Activated CD4-positive, alpha-beta T cell treated with anti-CD3 and anti-CD28 coated beads, Interleukin-2, amount 10 ng/mL, durations not matched to agents 24 days and 14 days (primary cell): ENCODE measurements at places on chromosomes 6 and 20. TPM values are rescaled to one million over a fixed set of nuclear protein-coding genes. Genes with fewer than 3 reads are reported as not detected.

GRCh38 chr6:160042014-160042773 is 73.3 kb downstream of the IGF2R start:
- peaks cover 70% of the 10 kb centered on the region for H3K36me3 ChIP-seq
- no peaks in the 10 kb centered on the region for H3K27me3 ChIP-seq
- peaks cover 26% of the 10 kb centered on the region for H3K4me1 ChIP-seq
- no peak overlapping the region for H3K4me3 ChIP-seq
- DNase-seq: no peak

HMGCLL1 gene
- total RNA-seq: not detected in 2 replicates

- H3K36me3 ChIP-seq: no peaks in the 10 kb centered on the region
- DNase-seq: no peak
- no peak overlapping the region for H3K4me3 ChIP-seq
- peaks cover 1% of the 10 kb centered on the region for H3K27me3 ChIP-seq
- H3K27ac ChIP-seq: no peak overlapping the region
Measured at GRCh38 chr6:30845183-30845582, 39.1 kb upstream of the DDR1 start.

KIF6 gene
- total RNA-seq: 0.17 and 0.33 TPM in 2 replicates

- H3K27me3 ChIP-seq: no peaks in the 10 kb centered on the region
- no peak overlapping the region for H3K4me3 ChIP-seq
- peaks cover 15% of the 10 kb centered on the region for H3K36me3 ChIP-seq
- DNase-seq: no peak
- no peak overlapping the region for H3K27ac ChIP-seq
Measured at GRCh38 chr6:111414373-111414772, 68.6 kb downstream of the REV3L start.

- peaks cover 3% of the 10 kb centered on the region for H3K27me3 ChIP-seq
- peak overlapping the region; percentile 100 for H3K27ac ChIP-seq
Measured at GRCh38 chr6:117602899-117603588, 733 bp upstream of the GOPC start.

DNA sequence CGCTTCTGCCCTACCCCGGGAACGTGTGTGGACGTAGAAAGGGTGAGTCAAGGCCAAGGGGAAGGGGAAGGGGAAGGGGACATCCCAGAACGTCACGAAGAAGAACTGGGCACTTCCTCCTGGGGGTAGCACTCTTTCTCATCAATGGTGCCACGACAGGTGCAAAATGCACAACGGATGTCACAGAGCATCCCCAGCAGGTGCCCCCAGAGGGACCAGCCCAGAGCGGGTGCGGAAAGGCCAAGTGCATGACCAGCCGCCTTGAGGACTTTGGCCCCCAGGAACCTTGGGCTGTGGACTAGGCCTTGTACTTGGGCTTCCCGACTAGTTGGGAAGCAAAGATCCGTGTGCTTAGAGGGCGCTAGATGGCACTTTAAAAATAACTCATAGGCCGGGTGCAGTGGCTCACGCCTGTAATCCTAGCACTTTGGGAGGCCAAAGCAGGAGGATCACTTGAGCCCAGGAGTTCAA is 12.1 kb upstream of the SRC start:
- H3K27me3 ChIP-seq: peaks cover 2% of the 10 kb centered on the region
- no peak overlapping the region for H3K4me3 ChIP-seq
- H3K27ac ChIP-seq: no peak overlapping the region
- no peaks in the 10 kb centered on the region for H3K36me3 ChIP-seq
- peaks cover 18% of the 10 kb centered on the region for H3K4me1 ChIP-seq
- DNase-seq: no peak

PLG gene
- 0.40 TPM in 1 of 2 replicates, not detected in the other for total RNA-seq

MAP3K5 gene
- 8.7 and 8.8 TPM in 2 replicates for total RNA-seq

GRCh38 chr6:132202574-132202973 is 198.7 kb downstream of the MOXD1 start:
- no peak for DNase-seq
- no peaks in the 10 kb centered on the region for H3K36me3 ChIP-seq
- H3K4me1 ChIP-seq: no peaks in the 10 kb centered on the region

DNA sequence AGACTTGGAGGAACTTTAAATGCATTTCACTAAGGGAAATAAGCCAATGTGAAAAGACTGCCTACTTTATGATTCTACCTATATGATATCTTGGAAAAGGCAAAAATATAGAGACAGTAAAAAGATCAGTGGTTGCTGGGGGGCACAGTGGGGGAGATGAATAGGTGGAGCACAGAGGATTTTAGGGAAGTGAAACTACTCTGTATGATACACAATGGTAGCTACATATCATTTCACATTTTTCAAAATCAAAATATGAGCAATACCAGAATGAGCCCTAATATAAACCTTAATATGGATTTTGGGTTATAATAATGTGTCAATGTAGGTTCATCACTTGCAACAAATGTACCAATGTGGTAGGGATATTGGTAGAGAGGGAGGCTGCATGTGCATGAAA is 161.4 kb upstream of the HTR1E start:
- no peaks in the 10 kb centered on the region for H3K36me3 ChIP-seq
- H3K4me1 ChIP-seq: no peaks in the 10 kb centered on the region
- no peak for DNase-seq
- no peak overlapping the region for H3K4me3 ChIP-seq
- H3K27ac ChIP-seq: no peak overlapping the region
- no peaks in the 10 kb centered on the region for H3K27me3 ChIP-seq

- H3K27ac ChIP-seq: no peak overlapping the region
- no peak for DNase-seq
- peaks cover 3% of the 10 kb centered on the region for H3K27me3 ChIP-seq
Measured at GRCh38 chr6:52573295-52573694, 3.6 kb downstream of the TRAM2 start.

SLC17A3 gene
- 0.58 and 0.99 TPM in 2 replicates for total RNA-seq

DNA sequence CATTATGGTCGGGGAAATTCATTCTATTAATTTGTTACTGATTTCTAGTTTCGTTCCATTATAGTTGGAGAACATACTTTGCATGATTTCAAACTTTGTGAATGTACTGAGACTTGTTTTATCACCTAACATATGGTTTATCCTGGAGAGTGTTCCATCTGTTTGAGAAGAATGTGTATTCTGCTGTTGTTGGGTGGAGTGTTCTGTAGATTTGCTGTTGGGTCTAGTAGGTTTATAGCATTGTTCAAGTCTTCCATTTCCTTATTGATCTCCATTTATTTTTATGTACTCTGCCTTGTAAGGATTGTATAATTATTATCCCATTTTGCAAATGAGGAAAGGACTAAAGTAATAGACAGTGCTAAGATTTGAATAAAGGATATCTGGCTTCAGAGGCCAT is 85.4 kb downstream of the RREB1 start:
- no peak overlapping the region for H3K4me3 ChIP-seq
- H3K27me3 ChIP-seq: no peaks in the 10 kb centered on the region
- H3K36me3 ChIP-seq: peaks cover 57% of the 10 kb centered on the region

DNA sequence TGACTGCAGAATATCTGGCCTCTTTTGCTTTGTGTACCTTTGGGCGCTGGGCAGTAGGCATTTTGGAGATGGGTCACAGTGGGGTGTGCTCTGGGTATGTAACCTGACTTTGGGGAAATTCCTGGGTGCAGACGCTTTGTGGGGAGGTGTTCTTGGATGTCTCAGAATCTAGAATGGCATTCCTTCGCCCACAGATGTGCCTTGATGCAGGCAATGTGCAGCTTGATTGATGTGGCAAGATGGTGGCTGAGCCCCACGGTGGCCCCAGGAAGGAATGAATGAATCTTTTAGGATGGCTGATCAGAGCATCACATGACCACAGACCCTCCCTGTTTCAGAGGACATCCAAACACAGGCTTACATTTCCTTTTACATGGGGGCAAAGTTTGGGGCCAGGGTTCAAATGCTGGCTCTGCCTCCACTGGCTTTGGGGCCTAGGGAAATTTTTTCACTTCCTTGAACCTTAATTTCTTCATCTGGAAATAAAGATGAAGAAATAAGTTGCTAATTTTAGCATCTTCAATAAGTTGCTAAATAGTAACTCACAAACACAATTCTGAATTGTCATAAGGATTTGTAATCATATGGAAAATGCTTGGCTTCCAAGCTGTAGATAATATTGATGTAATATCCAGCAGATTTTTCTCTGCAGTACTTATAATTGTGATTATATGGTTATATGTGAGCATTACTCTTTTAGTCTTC is 5.6 kb downstream of the PPP1R16B start:
- peaks cover 70% of the 10 kb centered on the region for H3K36me3 ChIP-seq
- DNase-seq: no peak
- H3K27ac ChIP-seq: peak overlapping the region; percentile 75
- H3K4me1 ChIP-seq: peaks cover 62% of the 10 kb centered on the region

GRCh38 chr6:119980802-119981201 is 631.2 kb upstream of the MAN1A1 start:
- no peak for DNase-seq
- H3K4me1 ChIP-seq: no peaks in the 10 kb centered on the region
- H3K36me3 ChIP-seq: no peaks in the 10 kb centered on the region

SLC12A5 gene
- not detected in 2 replicates for total RNA-seq

DNA sequence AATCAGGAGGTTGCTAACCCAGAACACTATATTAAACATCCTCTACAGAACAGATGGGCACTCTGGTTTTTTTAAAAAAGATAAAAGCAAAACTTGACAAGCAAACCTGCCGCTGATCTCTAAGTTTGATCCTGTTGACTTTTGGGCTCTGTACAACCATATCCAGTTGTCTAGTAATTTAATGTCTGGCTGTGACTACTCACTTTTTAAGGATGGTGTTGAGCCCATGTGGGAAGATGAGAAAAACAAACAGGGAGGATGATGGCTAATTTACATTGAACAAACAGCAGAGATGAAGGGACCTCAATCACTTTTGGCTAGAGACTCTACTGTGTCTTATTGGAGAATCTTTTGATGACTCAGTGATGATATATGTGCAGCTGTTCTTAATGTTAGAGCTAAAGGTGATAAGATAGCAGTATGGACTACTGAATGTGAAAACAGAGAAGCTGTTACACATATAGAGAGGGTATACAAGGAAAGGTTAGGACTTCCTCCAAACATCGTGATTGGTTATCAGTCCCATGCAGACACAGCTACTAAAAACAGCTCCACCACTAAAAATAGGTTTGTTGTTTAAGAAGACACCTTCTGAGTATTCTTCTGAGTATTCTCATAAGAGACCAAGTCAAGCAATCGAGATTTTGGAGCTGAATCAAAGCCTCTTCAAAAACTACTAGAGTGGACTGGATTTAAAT is 201.2 kb upstream of the SHLD1 start:
- peaks cover 50% of the 10 kb centered on the region for H3K36me3 ChIP-seq
- H3K27ac ChIP-seq: peak overlapping the region; percentile 6
- no peaks in the 10 kb centered on the region for H3K27me3 ChIP-seq
- H3K4me3 ChIP-seq: no peak overlapping the region
- H3K4me1 ChIP-seq: peaks cover 16% of the 10 kb centered on the region

- H3K27me3 ChIP-seq: peaks cover 2% of the 10 kb centered on the region
- H3K4me1 ChIP-seq: no peaks in the 10 kb centered on the region
- H3K36me3 ChIP-seq: no peaks in the 10 kb centered on the region
- DNase-seq: peak; percentile 19
Measured at GRCh38 chr6:131858765-131859415, 51.1 kb downstream of the ENPP1 start.

AHI1 gene
- total RNA-seq: 155 and 160 TPM in 2 replicates

DEFB132 gene
- total RNA-seq: not detected in 2 replicates

DNA sequence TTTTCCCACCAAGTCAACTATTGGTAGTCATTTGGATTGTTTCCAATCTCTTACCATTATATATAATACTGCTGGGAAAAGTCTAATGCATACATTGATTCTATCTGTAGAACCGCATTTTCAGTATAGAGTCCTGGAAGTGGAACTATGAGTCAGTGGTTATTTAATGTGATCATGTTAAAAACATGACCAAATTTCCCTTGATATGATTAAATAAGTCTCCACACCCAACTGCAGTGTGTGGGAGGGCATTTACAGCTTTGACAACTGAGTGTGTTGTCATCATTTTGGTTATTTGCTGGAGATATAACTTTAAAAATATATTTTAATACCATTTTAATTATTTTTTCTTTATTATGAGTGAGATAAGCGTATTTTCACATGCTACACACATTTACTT is 1027.6 kb downstream of the EYS start:
- H3K4me3 ChIP-seq: no peak overlapping the region
- H3K36me3 ChIP-seq: no peaks in the 10 kb centered on the region
- H3K27me3 ChIP-seq: no peaks in the 10 kb centered on the region
- no peaks in the 10 kb centered on the region for H3K4me1 ChIP-seq
- H3K27ac ChIP-seq: no peak overlapping the region
- no peak for DNase-seq

OVOL2 gene
- total RNA-seq: not detected in 2 replicates

DNA sequence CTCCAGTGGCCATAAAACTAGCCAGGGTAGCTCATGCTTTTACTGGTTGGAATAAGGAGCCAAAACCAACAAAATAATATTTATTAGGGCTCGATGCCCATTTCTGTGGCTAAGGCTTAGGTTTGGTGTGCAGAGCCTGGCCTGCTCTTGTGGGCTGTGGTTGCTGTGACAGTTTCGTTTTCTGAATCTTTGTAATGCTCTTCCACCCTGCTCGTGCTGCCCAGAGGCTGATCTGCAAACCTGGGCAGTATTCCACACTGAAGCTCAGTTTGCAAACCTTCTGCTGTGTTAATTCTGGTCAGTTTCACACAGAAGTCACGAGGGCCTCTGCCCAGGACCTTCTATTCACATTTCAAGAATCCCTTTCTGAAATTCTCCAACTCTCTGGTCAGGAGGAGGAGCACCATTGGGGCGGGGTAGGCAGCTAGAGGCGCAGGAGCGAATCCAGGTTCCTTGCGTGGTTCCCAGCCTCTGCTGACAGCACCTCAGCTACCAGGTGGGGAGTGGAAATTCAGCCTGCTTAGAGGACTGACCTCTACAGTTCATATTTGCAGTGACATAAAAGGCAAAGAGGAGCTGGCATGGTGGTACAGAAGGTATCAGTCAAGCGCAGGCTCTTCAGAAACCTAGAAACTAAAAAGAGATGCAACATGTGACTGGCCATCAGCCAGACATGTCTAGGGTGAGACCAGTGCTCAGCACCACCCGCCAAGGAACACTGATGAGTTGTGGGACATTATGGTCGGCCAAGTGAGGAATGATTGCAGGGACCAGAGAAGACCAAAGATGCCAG is 14.3 kb upstream of the C20orf144 start:
- no peak overlapping the region for H3K27ac ChIP-seq
- no peak overlapping the region for H3K4me3 ChIP-seq
- peaks cover 7% of the 10 kb centered on the region for H3K36me3 ChIP-seq
- DNase-seq: peak; percentile 56
- peaks cover 16% of the 10 kb centered on the region for H3K4me1 ChIP-seq

DNA sequence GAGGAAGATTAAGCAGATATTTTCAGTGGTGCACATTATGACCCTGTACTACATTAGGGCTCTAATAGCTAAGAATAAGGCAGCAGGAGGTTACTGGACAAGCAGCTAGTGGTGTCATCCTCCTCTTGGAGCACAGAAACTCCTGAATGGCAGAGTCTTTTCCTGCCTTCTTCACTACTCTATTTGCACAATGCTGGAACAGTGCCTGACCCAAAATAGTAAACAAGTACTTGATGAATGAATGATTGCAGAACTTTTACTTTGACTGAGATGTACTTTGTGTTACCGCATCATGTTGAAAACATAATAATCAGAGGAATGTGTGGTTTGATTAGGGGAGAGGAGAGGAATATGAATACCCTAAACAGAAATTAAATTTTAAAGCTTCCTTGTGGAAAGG is 30.0 kb upstream of the UST start:
- H3K4me3 ChIP-seq: no peak overlapping the region
- no peak for DNase-seq
- H3K27me3 ChIP-seq: peaks cover 16% of the 10 kb centered on the region
- H3K27ac ChIP-seq: no peak overlapping the region
- H3K36me3 ChIP-seq: no peaks in the 10 kb centered on the region
